Stimulated activated memory B cell treated with anti-CD40 and anti-IgM and Interleukin-4, amounts not matched to agents 10 μg/mL and 1 μg/mL and 100 μg/mL, for 72 hours (primary cell): ENCODE measurements at places on chromosomes 2 and 18.

DNA sequence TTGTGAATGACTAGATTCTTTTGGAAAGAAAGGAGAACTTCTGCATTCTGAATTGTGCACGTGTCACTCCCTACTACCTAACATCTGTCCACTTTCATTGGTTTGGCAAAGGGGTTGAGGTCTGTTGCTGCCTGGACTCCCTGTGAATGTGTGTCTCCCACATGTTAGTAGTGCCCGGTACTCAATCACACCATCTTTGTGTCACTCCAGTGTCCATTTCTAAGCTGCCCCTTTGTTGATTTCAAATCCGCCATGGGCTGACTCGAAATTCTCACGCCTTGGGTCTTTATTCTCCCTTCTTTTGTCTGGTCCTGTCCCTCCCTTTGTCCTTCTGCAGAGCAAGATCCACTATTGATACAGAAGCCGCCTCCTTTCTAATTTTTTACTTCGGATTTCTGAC lies 7.5 kb downstream of the DPYSL5 start:
- ATAC-seq: no peak

GRCh38 chr2:42390401-42390969 lies 29.5 kb upstream of the COX7A2L start:
- no peak for ATAC-seq

GRCh38 chr2:15617778-15618448 lies 26.2 kb downstream of the DDX1 start:
- ATAC-seq: no peak

DNA sequence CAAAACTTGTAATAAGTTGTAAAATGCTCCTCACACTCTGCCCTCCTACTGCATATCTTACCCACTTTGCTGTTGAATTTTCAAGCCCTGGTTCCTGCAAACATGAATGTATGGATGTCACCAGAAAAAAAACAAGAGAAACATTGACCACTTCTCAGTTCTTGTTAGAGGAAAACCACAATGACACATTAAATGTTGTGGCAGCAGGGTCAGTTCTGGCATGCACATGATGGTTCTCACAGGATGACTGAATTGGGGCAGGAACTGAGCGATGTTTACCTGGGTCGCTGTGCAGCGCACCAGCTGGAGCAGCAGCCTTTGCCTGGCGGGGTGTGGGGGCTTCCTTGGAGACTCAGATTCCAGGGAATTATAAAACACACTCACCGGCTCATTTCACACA lies 14.0 kb upstream of the PRKCE start:
- ATAC-seq: peak; percentile 85

DNA sequence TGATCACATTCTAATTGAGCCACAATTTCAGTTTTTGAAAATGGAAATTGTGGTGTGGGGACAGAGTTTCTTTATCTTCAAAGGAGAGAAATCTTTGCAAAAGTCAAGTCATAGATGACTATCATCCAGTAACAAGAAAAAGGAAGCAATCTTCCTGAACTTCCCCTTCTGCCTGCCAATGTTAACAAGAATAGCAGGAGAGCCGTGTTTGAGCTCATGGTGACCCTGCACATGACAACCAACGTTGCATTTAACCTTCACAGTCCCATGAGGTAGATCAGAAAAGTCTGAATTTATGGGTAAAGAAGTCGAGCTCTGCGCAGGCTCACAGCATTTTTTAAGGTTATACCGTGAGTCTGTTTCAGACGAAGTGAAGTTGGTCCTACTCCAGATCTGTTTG lies 454.9 kb downstream of the LPIN1 start:
- no peak for ATAC-seq

GRCh38 chr18:8300751-8301410 lies 308.4 kb upstream of the RAB12 start:
- no peak for ATAC-seq

GRCh38 chr18:75544051-75544481 lies 116.6 kb upstream of the SMIM21 start:
- no peak for ATAC-seq

DNA sequence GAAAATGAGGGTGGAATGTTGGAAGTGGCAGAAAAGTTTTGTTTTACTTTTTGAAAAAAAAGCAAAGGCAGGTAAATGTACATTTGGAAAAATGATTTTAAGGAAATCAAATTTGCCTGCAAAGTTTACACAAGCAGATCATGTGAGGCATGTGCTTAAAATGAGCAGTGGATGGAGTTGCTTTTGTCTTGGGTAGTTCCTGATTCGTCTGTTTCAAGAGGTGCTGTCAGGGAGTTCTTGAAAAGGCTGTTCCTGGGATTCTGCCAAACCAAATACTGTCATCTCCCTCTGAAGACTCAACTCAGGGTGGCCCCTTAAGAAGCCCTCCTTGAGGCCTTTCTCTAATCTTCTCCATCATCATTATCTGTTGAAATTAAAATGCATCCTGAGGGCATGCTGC lies 59.0 kb downstream of the TACR1 start:
- no peak for ATAC-seq

DNA sequence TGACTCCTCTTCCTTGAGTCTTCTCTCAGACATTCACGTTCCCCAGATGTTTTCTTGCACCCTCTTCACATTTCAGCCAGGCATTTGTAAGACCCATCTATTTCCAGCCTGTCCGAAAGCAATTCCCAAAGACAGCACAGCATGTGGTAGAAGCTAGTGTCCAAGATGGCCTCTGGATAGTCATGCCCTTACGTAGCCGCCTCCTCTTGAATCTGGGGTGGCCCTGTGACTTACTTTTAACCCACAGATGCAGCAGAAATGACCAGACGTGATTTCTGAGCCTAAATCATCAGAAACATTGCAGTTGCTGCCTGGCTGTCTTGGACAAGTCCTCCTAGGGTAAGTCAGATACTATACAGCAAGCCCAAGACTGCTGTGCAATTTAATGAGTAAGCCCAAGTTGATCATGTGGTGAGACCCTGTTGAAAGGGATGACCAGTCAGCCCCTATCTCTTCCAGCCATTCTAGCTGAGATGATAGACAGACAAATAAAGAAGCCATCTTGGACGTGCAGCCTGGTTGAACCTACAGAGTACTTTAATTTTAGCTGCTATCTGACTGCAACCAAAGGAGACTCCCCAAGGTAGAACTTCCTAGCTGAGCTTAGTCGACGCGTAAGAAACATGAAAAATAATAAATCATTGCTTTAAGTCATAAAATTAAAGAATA lies 12.3 kb downstream of the ARL5A start:
- ATAC-seq: no peak

DNA sequence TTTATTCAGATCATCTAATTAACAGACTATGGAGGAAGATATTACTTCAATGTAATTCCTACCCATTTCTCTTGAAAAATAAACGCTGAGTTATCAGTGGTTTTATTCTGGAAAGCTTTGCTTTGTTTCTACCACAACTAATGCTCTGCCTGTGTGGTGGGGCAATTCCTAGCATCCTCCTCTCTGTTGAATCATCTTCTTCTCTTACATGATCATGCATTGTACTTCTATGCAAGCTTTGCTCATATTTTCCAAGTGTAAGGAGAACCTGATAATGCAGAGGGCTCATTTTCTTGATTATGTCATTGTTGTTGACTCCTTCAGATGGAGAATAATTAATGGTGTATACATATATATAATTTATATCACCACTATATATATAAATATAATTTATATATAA lies 46.7 kb downstream of the CCDC195 start:
- ATAC-seq: no peak

GRCh38 chr2:74333175-74333574 lies 10.0 kb downstream of the SLC4A5 start:
- ATAC-seq: no peak

DNA sequence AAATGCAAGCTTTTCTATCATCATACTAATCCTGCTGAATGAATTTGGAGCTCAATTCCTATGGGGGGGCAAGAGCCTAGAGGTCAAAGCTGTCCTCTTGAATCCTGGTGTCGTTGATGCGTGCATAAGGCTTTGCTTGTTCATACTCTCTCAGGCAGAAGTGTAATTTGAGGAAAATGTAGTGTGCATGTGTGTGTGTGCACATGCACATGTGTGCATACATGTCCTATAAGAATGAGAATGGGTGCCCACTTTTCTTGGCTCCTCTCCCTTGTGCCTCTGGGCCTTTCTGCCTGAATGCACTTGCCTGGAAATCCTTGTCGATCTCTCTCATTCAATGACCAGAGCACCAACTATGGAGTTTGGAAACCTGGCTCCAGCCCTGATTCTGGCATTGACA lies 28.5 kb upstream of the C18orf32 start:
- ATAC-seq: no peak

GRCh38 chr2:100703213-100703612 lies 116.7 kb upstream of the NPAS2 start:
- ATAC-seq: no peak

GRCh38 chr2:44769349-44770011 lies 172.0 kb upstream of the SIX3 start:
- ATAC-seq: no peak

DNA sequence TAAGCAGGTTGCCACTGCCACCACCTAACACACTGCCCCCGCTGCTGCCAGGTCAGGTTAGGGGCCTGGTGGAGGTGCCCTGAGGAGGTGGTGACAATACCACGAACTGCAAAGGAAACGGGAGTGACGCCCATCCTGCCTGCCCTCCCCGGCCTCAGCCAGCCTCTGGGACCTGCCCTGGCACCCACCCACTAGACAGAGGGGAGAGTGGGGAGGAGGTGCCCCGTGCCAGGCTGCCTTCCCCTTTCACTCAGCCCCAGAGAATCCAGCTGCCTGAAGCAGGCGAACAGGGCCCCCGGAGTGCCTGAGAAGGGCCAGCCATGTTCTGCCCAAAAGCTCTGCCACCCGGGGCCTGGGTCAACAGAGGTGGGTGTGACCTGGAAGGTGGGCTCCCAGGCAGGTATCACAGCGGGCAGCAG lies 44.5 kb upstream of the FOSL2 start:
- peak; percentile 67 for ATAC-seq

GRCh38 chr2:177161741-177162460 lies 50.7 kb upstream of the HNRNPA3 start:
- ATAC-seq: no peak

- peak; percentile 95 for ATAC-seq
Observed at GRCh38 chr2:96760036-96760985, at the start of gene CNNM4. Gene CNNM4, plus strand, starts transcription at chr2:96760902. Its CDS starts 98 bp downstream, at chr2:96761000.

GRCh38 chr18:3599195-3599594 lies 149.2 kb downstream of the TGIF1 start:
- ATAC-seq: no peak

GRCh38 chr18:47929681-47930198 lies 719 bp downstream of the SMAD2 start:
- no peak for ATAC-seq
